ENCODE measurements at places on chromosomes 11 and 22. TPM values are rescaled to one million over a fixed set of nuclear protein-coding genes. Genes with fewer than 3 reads are reported as not detected.
A peak's percentile ranks its signal among the peaks of the same experiment; 100 is the strongest.

Gene OR52B2
- not detected for total RNA-seq

Gene APOBEC3H
- total RNA-seq: not detected

Gene CHRM1
- total RNA-seq: not detected

Gene UQCC3
- total RNA-seq: 23.9 TPM

GRCh38 chr22:19422440-19423301, 8.9 kb downstream of the HIRA start:
- no peaks in the 10 kb centered on the region for H3K36me3 ChIP-seq
- no peak overlapping the region for H3K27ac ChIP-seq
- H3K4me1 ChIP-seq: no peaks in the 10 kb centered on the region
- no peak overlapping the region for H3K4me3 ChIP-seq
- no peaks in the 10 kb centered on the region for H3K27me3 ChIP-seq

DNA sequence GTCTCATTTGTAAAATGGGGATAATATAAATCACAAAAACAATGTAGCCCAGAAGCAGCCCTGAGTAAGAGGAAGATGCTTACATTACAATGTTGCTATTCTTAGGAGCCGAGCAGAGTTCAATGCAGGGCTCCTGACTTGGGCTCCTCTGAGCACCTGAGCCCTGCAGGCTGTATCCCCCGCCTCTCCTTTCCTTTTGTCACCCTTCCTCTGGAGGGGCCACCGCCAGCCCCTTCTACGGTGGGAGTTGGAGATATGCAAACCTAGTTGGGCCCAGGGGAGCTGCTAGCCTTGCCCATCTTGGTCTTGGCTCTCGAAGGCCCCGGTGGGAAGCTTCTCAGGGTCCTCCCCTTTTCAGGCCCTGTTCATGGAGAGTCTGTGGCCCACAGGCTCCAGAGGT, 8.4 kb upstream of the CSNK1E start:
- no peaks in the 10 kb centered on the region for H3K36me3 ChIP-seq
- H3K4me3 ChIP-seq: no peak overlapping the region
- no peak overlapping the region for H3K27ac ChIP-seq
- no peaks in the 10 kb centered on the region for H3K4me1 ChIP-seq

GRCh38 chr11:103903621-103904323, 132.7 kb upstream of the DDI1 start:
- no peaks in the 10 kb centered on the region for H3K36me3 ChIP-seq
- no peak overlapping the region for H3K27ac ChIP-seq
- H3K4me3 ChIP-seq: no peak overlapping the region
- H3K4me1 ChIP-seq: no peaks in the 10 kb centered on the region
- no peak for DNase-seq

- no peak for DNase-seq
- no peaks in the 10 kb centered on the region for H3K36me3 ChIP-seq
Measured at GRCh38 chr11:126393143-126393542, 37.7 kb downstream of the ST3GAL4 start.

GRCh38 chr11:72988821-72989220, 153.3 kb downstream of the FCHSD2 start:
- peaks cover 23% of the 10 kb centered on the region for H3K4me1 ChIP-seq
- H3K4me3 ChIP-seq: no peak overlapping the region
- H3K27me3 ChIP-seq: no peaks in the 10 kb centered on the region

DNA sequence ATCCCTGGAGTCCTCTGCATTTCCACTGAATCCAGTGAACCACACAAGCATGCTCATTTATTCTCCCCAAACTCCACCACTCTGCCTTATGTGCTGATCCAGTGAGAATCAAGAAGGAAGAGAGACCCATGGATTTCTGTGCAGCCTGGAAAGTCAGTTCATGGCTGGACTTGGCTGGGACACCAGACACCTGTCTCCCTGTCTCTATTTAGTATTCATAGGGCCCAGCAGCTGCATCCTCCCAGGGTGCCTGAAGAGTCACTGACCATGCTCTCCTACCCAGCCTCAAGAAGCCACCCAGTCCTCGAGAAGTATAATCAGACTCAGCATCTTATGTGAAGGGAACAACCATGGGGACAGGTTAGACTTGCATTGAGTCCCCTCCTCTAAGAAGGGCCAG, 83.2 kb downstream of the ZNF280B start:
- H3K27ac ChIP-seq: no peak overlapping the region
- no peak for DNase-seq
- no peaks in the 10 kb centered on the region for H3K4me1 ChIP-seq
- H3K4me3 ChIP-seq: no peak overlapping the region
- peaks cover under 1% of the 10 kb centered on the region for H3K27me3 ChIP-seq
- no peaks in the 10 kb centered on the region for H3K36me3 ChIP-seq

- DNase-seq: no peak
- H3K27ac ChIP-seq: peak overlapping the region; percentile 32
- no peaks in the 10 kb centered on the region for H3K36me3 ChIP-seq
Measured at GRCh38 chr11:75450236-75450635, 17.2 kb upstream of the KLHL35 start.

GRCh38 chr11:123083623-123084029, 21.7 kb upstream of the HSPA8 start:
- H3K27ac ChIP-seq: no peak overlapping the region
- no peak overlapping the region for H3K4me3 ChIP-seq
- peaks cover 9% of the 10 kb centered on the region for H3K4me1 ChIP-seq
- no peaks in the 10 kb centered on the region for H3K27me3 ChIP-seq

Data from Caco-2 (cell line).